Fibroblast of villous mesenchyme (primary cell): ENCODE measurements at places on chromosomes 7 and 10. TPM values are rescaled to one million over a fixed set of nuclear protein-coding genes. Genes with fewer than 3 reads are reported as not detected.
A peak's percentile ranks its signal among the peaks of the same experiment; 100 is the strongest.

ACTR3C gene
- total RNA-seq: 7.4 and 13.4 TPM in 2 replicates

- peak; percentile 66 for DNase-seq
Measured at GRCh38 chr10:110834629-110835301, 37.0 kb upstream of the PDCD4 start.

FAM13C gene
- 0.43 and 2.3 TPM in 2 replicates for total RNA-seq

ZPBP gene
- not detected in 2 replicates for total RNA-seq

GRCh38 chr7:156638443-156639077, 2.0 kb upstream of the RNF32 start:
- DNase-seq: no peak

GRCh38 chr10:71899665-71900412, 48.8 kb upstream of the PSAP start:
- DNase-seq: no peak

POLR1F gene
- total RNA-seq: 21.3 and 52.2 TPM in 2 replicates

- DNase-seq: peak; percentile 48
Measured at GRCh38 chr10:52314822-52315552, 906 bp downstream of the DKK1 start.

DNA sequence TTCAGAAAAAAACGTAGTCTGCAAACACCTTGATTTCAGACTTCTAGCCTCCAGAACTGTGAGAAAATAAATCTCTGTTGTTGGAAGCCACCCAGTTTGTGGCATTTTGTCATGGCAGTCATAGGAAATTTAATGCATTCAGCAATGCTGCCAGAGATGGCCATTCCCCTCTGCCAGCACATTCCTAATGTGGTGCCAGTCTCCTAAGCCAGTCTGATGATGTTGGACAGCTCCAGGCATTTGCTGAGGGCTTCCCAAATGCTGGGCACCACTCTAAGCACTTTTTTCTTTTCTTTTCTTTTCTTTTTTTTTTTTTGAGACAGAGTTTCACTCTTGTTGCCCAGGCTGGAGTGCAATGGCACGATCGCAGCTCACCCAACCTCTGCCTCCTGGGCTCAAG, 666.7 kb upstream of the C7orf33 start:
- DNase-seq: no peak

HNRNPH3 gene
- 18.0 and 22.9 TPM in 2 replicates for total RNA-seq

TBC1D12 gene
- 13.2 and 15.1 TPM in 2 replicates for total RNA-seq

DNA sequence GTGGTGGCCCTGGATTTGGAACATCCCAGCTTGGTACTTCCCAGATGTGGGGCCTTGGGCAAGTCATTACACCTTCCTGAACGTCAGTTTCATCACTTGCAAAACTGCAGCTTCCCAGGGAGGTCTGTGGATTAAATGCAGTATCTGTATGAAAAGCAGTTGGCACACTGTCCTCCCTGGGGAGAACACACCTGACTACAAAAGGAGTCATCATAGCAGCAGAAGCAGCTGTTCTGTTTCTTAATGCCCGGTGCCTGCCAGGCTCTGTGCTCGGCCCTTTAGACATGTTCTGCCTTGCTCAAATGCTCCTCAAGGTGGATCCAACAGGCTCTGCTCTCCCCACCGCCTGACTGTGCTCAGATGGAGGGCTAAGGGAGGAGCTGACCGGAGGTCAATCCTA, 31.0 kb downstream of the CDCA7L start:
- DNase-seq: no peak

ANXA8 gene
- 3.9 and 7.4 TPM in 2 replicates for total RNA-seq
